Activated T-cell treated with anti-CD3 and anti-CD28 coated beads, Interleukin-2, amount 50 U/mL, for 72 hours (primary cell): ENCODE measurements at places on chromosomes 11 and 22.

DNA sequence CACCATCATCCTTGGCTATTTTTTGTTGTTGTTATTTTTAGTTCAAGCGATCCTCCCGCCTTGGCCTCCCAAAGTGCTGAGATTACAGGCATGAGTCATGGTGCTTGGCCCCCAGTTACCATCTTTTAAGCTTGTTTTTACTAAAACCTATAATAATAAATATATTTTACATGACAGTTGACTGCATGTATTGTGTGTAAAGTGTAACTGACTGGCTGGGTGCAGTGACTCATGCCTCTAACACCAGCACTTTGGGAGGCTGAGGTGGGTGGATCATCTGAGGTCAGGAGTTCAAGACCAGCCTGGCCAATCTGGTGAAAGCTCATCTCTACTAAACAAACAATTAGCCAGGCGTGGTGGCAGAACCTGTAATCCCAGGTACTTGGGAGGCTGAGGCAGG, 386.2 kb downstream of the TENM4 start:
- H3K4me1 ChIP-seq = no peaks in the 10 kb centered on the region
- H3K27me3 ChIP-seq = peaks cover 16% of the 10 kb centered on the region
- H3K4me3 ChIP-seq = no peak overlapping the region
- H3K36me3 ChIP-seq = no peaks in the 10 kb centered on the region
- no peak overlapping the region for H3K27ac ChIP-seq

- H3K4me3 ChIP-seq = peak overlapping the region; percentile 42
- DNase-seq = peak; percentile 19
- H3K36me3 ChIP-seq = no peaks in the 10 kb centered on the region
These were observed 15.3 kb upstream of the SYTL2 start for GRCh38 chr11:85826116-85826855.

DNA sequence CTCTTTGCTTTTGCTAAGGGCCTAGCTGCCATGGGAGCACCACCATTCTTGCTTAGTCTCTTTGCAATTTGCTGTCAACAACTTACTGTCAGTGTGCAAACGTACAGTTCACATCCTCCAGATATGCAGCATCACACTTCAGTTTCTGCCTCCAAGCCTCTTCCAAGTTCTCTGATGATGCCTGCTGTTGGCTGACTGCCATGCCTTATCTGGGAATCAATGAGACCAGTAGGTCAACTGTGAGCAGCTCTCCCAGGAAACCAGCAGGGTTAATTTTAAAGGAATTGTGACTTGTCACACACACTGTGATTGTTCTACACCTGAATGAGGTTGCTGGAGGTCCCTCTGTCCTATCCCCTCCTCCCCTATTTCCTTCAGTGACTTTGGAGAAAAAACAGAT, 56.0 kb downstream of the COPB1 start:
- H3K36me3 ChIP-seq = no peaks in the 10 kb centered on the region
- no peak overlapping the region for H3K27ac ChIP-seq
- H3K27me3 ChIP-seq = no peaks in the 10 kb centered on the region
- H3K4me3 ChIP-seq = no peak overlapping the region
- H3K4me1 ChIP-seq = peaks cover 52% of the 10 kb centered on the region

- H3K27me3 ChIP-seq = no peaks in the 10 kb centered on the region
- no peaks in the 10 kb centered on the region for H3K4me1 ChIP-seq
- no peak for DNase-seq
- H3K36me3 ChIP-seq = no peaks in the 10 kb centered on the region
These were observed 34.8 kb upstream of the ALKBH3 start for GRCh38 chr11:43845816-43846215.

DNA sequence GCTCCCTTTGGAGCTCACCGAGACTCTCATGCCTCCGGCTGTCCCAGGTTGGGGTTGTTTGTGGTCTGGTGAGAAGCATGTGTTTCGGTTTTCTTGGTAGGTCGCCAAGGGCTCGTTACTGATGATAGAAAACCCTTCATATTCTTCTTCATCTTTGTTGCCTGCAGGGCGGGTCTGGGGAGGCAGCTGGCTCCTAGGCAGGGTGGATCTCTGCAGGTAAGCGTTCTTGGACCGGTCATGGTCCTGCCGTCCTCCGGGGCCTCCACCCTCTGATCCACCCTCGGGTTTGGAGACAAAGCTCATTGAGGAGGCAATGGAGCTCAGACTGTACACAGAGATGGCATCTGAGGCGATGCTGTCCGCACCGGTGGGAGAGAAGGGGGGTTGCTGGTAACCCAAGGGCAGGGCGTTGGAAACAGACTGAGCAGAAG, 64.3 kb upstream of the PITPNB start:
- no peak for DNase-seq
- H3K27me3 ChIP-seq = no peaks in the 10 kb centered on the region
- peaks cover 4% of the 10 kb centered on the region for H3K4me1 ChIP-seq
- no peak overlapping the region for H3K4me3 ChIP-seq
- peaks cover 3% of the 10 kb centered on the region for H3K36me3 ChIP-seq
- H3K27ac ChIP-seq = no peak overlapping the region

- no peaks in the 10 kb centered on the region for H3K27me3 ChIP-seq
- no peak overlapping the region for H3K4me3 ChIP-seq
- DNase-seq = no peak
- H3K27ac ChIP-seq = peak overlapping the region; percentile 71
- H3K4me1 ChIP-seq = peaks cover 53% of the 10 kb centered on the region
- peaks cover 3% of the 10 kb centered on the region for H3K36me3 ChIP-seq
These were observed 56.9 kb upstream of the CCDC89 start for GRCh38 chr11:85742873-85743275.

GRCh38 chr22:33883961-33884808, 36.1 kb downstream of the LARGE1 start:
- H3K4me3 ChIP-seq = no peak overlapping the region
- H3K36me3 ChIP-seq = no peaks in the 10 kb centered on the region
- H3K27me3 ChIP-seq = peaks cover 7% of the 10 kb centered on the region
- peaks cover 5% of the 10 kb centered on the region for H3K4me1 ChIP-seq
- DNase-seq = no peak

- H3K4me1 ChIP-seq = no peaks in the 10 kb centered on the region
- H3K4me3 ChIP-seq = no peak overlapping the region
- no peak for DNase-seq
- H3K27ac ChIP-seq = no peak overlapping the region
- peaks cover 8% of the 10 kb centered on the region for H3K36me3 ChIP-seq
These were observed 186.5 kb downstream of the DYNC2H1 start for GRCh38 chr11:103295704-103296103.

DNA sequence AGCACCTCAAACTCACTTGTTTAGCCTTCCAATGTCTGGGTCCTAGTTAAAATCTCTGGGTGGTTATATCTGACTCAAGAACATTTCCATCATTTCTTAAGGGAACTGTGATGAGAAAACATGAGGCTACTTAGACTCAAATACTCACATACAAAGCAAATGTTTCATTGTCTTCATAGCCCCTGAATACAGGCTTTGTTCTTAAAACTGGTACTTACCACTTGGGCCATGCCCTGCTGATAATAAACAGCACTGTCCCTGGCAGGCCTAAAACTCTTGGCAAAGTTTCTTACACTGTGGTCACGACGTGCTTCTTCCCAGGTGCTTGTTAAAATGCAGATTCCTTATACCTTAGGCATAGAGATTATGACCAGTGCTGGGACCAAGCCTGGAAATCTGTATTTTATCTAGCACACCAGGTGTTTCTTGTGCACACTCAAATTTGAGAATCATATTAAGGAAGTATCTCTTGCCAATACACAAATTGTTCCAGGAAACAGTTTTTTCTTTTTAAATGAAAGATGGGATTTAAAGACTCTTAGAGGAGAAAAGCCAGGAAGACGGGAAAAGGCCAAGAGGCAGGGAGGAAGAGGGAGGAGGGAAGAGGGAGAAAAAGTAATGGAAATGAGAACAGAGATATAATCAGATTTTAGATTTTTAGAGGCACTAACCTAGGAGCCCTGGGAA, 287.9 kb upstream of the MPPED2 start:
- no peak for DNase-seq
- no peak overlapping the region for H3K27ac ChIP-seq
- no peak overlapping the region for H3K4me3 ChIP-seq
- H3K4me1 ChIP-seq = no peaks in the 10 kb centered on the region
- no peaks in the 10 kb centered on the region for H3K27me3 ChIP-seq
- no peaks in the 10 kb centered on the region for H3K36me3 ChIP-seq

GRCh38 chr11:8654503-8654902, 28.0 kb downstream of the TRIM66 start:
- H3K36me3 ChIP-seq = no peaks in the 10 kb centered on the region
- H3K27ac ChIP-seq = peak overlapping the region; percentile 92
- no peaks in the 10 kb centered on the region for H3K4me1 ChIP-seq
- H3K27me3 ChIP-seq = no peaks in the 10 kb centered on the region

DNA sequence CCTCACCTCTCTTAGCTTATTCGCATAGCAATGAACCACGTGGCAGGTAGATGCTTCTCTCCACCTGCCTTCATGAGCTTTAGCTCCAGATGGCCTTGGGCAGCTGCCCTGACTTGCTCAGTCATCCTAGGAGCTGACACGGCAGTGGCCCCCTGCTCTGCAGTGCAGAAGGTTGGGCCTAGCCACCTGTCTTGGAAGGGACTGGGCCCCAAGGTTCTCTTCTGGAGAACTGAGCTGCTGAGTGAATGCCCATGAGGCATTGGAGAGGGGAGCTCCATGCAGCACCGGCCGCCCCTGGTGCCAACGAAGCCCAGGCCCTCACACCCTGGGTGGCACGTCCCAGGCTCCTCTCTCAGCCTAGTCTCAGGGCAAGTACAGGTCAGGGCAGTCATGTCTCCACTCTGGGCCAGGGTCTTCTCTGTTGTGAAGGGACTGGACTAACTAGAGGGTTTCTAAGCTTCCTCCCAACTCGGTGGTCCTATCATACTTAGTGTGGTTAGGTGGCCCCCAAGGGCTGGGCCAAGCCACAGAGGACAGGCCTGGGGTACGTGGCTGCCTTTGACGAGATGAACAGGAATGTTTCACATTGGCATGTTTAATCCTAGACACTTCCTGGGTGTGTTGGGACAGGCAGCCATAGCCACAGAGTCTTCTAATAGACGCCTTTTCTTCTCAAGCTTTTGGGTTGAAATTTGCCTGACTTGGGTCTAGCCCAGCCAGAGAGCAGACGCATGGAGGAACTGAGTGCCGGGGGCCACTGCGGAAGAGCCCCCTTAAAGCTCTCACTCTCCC, 47.9 kb downstream of the ALX4 start:
- no peak for DNase-seq
- H3K36me3 ChIP-seq = no peaks in the 10 kb centered on the region
- peaks cover 4% of the 10 kb centered on the region for H3K4me1 ChIP-seq
- H3K4me3 ChIP-seq = no peak overlapping the region

DNA sequence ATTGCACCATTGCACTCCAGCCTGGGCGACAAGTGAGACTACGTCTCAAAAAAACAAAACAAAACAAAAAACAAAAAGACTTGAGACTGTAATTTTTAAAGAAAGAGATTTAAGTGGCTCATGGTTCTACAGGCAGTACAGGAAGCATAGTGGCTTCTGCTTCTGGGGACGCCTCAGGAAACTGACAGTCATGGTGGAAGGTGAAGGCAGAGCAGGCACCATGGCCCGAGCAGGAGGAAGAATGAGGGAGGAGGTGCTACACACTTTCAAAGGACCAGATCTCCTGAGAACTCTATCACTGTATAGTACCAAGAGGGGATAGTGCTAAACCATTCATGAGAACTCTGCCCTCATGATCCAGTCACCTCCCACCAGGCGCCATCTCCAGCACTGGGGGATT, 52.0 kb downstream of the CBL start:
- no peaks in the 10 kb centered on the region for H3K36me3 ChIP-seq
- no peaks in the 10 kb centered on the region for H3K27me3 ChIP-seq
- H3K4me3 ChIP-seq = peak overlapping the region; percentile 30
- peak overlapping the region; percentile 9 for H3K27ac ChIP-seq
- peaks cover 55% of the 10 kb centered on the region for H3K4me1 ChIP-seq
- DNase-seq = no peak

- DNase-seq = no peak
- H3K4me3 ChIP-seq = peak overlapping the region; percentile 94
- no peak overlapping the region for H3K27ac ChIP-seq
- H3K4me1 ChIP-seq = peaks cover 5% of the 10 kb centered on the region
- peaks cover 64% of the 10 kb centered on the region for H3K27me3 ChIP-seq
- H3K36me3 ChIP-seq = no peaks in the 10 kb centered on the region
These were observed 7.4 kb downstream of the SCARF2 start for GRCh38 chr22:20430101-20430719.

- no peak for DNase-seq
- H3K27me3 ChIP-seq = no peaks in the 10 kb centered on the region
- no peak overlapping the region for H3K27ac ChIP-seq
- H3K36me3 ChIP-seq = no peaks in the 10 kb centered on the region
- H3K4me1 ChIP-seq = no peaks in the 10 kb centered on the region
These were observed 387.8 kb downstream of the SOX6 start for GRCh38 chr11:15968461-15969130.

DNA sequence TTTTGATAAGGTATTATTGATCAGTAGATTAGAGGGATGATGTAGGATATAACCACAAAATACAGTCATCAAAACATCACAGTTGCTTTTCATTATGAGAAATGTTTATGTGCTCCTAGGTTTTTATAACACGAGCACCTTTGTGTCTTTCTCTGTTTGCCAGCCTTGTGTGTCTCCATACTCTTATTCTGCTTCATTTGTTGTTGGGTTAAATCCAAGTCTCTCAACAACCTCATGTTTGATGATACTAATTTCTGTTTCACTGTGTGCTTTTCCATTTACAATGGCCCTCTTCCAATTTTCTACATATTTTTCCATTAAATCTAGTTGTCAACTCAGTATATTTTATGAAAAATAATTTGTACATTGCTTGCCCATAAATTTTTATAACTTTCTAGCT, 107.7 kb upstream of the POU2AF2 start:
- DNase-seq = no peak
- no peaks in the 10 kb centered on the region for H3K36me3 ChIP-seq
- H3K27me3 ChIP-seq = peaks cover 12% of the 10 kb centered on the region
- no peak overlapping the region for H3K4me3 ChIP-seq
- no peak overlapping the region for H3K27ac ChIP-seq

- DNase-seq = no peak
- no peaks in the 10 kb centered on the region for H3K36me3 ChIP-seq
- peaks cover 27% of the 10 kb centered on the region for H3K27me3 ChIP-seq
- H3K4me3 ChIP-seq = no peak overlapping the region
- H3K4me1 ChIP-seq = peaks cover 11% of the 10 kb centered on the region
- no peak overlapping the region for H3K27ac ChIP-seq
These were observed 37.9 kb upstream of the OR8B8 start for GRCh38 chr11:124483422-124483821.

DNA sequence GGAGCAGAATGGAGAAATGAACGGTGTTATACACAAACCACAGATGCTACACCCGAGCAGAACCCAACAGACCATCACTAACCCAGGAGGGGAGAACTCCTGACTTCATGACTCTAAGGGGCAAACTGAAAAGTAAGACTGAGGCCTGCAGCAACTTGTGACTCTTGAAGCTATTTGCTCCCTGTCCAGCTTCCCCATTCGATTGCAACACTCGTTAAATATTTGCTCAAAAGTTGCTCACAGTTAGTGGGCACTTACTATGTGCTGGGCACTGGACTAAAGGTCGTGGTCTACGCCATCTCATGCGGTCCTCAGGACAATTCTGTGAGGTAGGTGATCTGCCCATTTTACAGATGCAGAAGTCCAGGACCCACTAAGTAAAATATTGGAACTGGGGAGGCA, 9.5 kb upstream of the ADA2 start:
- no peaks in the 10 kb centered on the region for H3K27me3 ChIP-seq
- no peak overlapping the region for H3K27ac ChIP-seq
- no peak for DNase-seq
- H3K4me1 ChIP-seq = no peaks in the 10 kb centered on the region
- no peaks in the 10 kb centered on the region for H3K36me3 ChIP-seq
